ENCODE measurements at places on chromosomes 4 and X.

DNA sequence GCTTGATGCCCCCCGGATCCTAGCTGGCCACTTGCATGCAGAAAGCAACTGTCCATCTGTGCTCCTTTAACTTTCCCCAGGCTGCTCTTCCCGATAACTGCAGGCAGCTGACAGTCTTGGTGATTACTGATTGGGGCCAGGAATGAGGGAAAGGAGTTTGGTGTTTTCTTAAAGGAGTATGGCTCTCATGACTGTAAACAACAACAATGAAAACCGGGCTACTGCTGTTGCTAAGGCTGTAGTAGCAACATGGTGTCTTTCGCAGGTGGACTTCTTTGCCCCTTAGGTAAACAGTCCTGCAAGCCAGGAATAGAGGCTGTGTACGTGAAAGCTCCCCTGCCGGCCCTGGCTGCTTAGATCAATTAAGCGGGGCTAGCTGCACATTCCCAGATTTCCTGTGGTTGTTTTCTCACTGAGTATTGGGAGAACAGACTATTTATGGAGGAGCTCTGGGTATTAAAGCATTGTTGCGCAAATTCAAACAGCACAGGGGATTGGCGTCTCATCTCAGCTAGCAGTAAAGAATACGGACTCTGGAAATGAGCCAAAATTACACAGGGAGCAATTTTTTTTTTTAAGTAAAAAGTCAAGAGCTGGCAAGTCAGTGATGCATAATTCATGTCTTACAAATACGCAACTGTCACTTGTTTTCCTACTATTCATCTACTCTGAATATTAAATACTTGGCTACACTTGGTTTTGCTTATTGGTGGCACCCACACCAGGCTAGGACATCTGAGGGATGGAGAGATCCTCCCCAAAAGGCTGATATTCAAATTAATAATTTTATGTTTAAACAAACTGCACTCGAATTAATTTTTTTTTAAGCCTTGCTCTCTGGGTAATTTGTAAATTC, 61.6 kb upstream of the NAP1L5 start:
- no peak for DNase-seq

DNA sequence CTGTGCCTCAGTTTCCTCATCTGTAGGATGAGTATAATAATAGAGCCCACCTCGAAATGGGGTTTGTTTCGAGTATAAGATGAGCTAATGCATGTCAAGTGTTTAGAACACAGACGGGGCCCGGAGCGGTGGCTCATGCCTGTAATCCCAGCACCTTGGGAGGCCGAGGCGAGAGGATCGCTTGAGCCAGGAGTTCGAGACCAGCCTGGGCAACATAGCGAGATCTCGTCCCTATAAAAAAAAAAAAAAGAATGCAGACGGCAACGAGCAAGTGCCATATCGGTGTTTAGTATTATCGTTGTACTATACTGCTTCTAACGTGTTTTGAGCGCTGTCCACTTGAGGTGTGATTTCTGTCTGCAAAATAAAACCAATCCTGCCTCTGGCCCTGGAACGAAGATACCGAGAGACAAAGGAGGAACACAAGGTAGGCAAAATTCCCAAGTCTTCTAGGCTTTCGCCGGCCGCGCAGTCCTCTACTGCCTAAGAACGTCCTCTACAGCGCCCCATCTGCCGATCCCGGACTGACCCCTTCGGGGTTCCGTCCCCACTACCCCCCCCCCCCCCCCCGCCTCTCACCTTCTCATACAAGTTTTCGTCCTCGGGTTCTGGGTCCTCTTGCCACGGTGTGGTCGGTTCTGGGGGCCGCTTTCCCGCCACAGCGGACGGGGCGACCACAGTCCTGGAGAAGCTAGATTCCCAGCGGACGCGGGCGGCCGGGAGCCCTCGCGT, 442 bp downstream of the NDUFB11 start:
- DNase-seq: peak; percentile 75

GRCh38 chr4:126807132-126807531, 825.6 kb upstream of the INTU start:
- no peak for DNase-seq

GRCh38 chr4:175419236-175419718, 392.8 kb downstream of the GPM6A start:
- no peak for DNase-seq

DNA sequence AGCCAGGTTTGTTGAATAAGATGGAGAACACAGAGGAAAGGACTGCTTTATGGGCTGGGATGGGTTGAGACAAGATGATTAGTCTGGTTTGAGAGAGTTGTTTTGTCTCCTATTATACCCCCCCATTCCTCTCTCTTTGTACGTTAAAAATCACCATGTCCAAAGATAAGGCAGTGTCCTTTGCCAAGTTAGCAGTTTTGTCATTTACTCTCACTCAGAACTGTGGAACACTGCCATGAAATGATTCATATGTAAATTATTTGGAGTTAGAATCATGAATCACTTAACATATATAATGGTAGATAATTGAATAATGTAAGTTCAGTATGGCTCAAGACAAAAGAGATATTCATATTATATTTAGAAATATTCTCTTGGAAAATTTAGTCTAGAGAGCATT, 151.3 kb downstream of the DCLK2 start:
- no peak for DNase-seq

All from common myeloid progenitor, CD34-positive (primary cell).